ENCODE measurements at places on chromosomes 1 and 21. TPM values are rescaled to one million over a fixed set of nuclear protein-coding genes. Genes with fewer than 3 reads are reported as not detected.

DNA sequence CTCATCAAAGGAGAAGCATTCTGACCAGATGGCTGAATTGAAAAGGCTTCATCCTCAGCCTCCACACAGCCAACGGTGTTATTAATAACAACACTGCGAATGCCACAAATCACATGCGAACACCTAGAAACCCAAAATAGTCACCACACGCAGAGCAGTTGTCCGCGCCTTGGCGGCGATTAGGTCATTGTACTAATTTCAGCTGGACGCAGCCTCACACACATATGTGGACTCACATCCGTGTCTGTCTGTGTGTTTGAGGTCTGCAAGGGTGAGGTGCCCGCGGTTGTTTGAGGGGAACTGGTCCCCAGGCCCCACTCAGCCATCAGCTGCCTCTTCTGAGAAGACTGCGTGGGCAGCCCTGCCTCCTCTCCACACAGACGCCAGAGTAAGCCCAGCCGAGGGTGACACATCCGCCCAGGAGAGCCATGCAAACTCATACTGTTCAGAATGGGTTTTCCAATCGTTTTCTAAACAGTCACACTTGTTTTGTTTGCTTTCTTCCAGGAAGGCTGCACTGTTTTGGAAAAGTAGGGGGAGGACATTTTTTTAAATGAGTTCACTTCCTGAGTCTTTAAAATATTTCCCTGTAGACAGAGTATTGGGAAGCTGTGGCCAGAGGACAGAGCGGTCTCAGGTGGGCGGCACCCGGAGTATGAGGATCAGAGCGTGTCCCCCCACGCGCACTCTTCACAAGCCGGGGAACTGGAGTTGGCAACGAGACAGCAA lies 53.4 kb downstream of the TOMM20 start:
- H3K27me3 ChIP-seq: peaks cover 5% of the 10 kb centered on the region
- peak overlapping the region; percentile 64 for H3K27ac ChIP-seq
- peaks cover 17% of the 10 kb centered on the region for H3K4me1 ChIP-seq
- no peak overlapping the region for H3K4me3 ChIP-seq
- no peak for DNase-seq
- no peaks in the 10 kb centered on the region for H3K36me3 ChIP-seq

GRCh38 chr1:30872033-30872947 lies 36.3 kb downstream of the SDC3 start:
- H3K36me3 ChIP-seq: peaks cover 20% of the 10 kb centered on the region
- no peak overlapping the region for H3K27ac ChIP-seq
- DNase-seq: no peak
- H3K27me3 ChIP-seq: peaks cover 10% of the 10 kb centered on the region
- H3K4me3 ChIP-seq: no peak overlapping the region

DNA sequence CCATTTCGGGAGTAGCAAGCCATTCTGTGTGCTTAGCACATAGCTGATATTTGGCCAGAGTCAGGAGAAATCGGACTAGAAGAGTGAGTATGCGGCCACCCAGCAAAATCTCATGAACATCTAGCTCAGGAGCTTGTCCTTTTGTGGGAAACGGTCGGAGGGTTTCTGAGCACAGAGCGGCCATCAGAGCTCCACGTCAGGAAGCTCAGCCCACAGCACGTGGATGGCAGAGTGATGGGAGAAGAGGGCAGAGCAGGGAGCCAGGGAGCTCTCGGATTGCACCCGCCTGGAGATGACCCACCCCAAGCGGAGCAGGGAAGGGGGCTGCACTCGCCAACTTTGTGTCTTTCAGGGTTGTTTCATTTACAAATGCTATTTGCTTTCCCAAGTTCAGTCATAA lies 13.9 kb downstream of the RCAN3 start:
- no peaks in the 10 kb centered on the region for H3K36me3 ChIP-seq
- H3K4me3 ChIP-seq: no peak overlapping the region
- H3K27ac ChIP-seq: no peak overlapping the region
- H3K27me3 ChIP-seq: no peaks in the 10 kb centered on the region
- no peak for DNase-seq

DNA sequence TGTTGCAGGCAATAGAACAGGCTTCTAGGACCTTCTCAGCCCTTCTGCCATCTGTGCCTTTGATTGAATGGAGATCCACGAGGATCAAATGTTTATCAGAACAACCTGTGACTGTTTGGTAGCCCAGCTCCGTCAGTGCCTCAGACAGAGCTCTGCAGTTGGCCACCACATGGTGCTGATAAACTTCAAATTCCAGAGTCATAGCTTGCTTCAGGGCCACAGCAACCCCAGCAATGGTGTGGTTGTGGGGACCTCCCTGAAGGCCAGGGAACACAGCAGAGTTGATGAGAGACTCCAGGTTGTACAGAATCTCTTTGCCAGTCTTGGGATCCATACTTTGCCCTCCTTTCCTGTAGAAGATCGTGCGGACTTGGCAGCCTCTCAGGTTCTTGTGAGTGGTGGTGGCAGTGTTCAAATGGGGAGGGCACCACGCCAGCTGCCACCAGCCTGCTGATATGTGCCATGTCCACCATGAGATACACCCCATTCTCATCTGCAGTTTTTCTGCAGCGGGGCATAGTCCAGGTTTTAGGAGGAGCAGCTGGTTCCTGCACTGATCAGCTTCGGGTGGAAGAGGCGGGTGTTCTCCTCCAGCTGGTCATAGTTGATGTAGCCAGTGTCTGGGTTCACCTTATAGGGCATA lies 82.9 kb upstream of the ARTN start:
- peaks cover 3% of the 10 kb centered on the region for H3K27me3 ChIP-seq
- H3K4me3 ChIP-seq: no peak overlapping the region
- H3K36me3 ChIP-seq: no peaks in the 10 kb centered on the region
- no peaks in the 10 kb centered on the region for H3K4me1 ChIP-seq
- no peak for DNase-seq

DNA sequence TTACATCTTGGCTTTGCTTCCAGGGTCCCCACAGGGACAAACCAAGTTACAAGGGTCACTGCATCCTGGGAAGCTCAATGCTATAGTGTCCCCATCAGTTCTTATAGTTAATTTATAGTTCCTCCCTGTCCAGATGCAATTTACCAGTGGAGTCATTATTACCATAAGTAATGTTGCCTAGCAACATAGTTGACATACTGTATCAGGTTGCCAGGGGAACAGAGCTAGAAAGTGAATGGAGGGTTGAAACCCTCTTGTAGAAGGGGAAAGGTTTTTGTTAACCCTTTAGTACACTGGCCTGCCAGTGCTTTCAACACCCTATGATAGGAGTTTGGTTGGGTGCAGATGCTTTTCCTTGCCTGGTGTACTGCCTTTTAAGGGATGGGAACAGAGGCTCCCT lies 34.3 kb upstream of the TTC4 start:
- no peak overlapping the region for H3K27ac ChIP-seq
- no peaks in the 10 kb centered on the region for H3K36me3 ChIP-seq
- DNase-seq: no peak
- H3K27me3 ChIP-seq: peaks cover 8% of the 10 kb centered on the region
- H3K4me1 ChIP-seq: peaks cover 2% of the 10 kb centered on the region
- no peak overlapping the region for H3K4me3 ChIP-seq

DNA sequence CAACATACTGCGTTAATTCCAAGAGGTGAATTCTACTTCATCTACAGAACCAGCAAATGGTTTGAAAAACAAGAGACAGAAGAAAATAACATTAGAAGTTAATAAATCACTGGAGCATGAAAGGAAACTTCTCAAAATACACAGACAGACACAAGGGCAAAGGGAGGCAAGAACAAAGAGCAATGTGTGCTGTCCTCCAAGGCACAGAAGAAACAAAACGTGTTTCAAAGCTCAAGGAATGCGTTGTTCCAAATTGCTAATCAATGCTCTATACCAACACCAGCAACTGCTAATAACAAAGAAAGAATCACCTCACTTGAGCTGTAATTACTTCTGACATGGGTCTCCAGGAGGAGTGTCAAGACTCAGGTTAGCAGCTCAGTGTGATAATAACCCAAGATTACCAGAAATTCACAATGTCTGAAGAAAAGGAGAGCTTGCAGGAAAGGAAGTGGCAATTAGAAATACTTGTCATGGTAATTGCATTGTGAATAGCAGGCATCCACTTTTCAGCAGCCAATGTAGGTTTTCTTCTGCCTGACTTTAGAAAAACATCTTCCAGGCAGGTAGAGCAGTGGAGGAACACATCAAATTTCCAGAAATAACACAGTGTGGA lies 175.4 kb downstream of the SEC16B start:
- H3K36me3 ChIP-seq: no peaks in the 10 kb centered on the region
- H3K27ac ChIP-seq: no peak overlapping the region
- H3K4me1 ChIP-seq: peaks cover 2% of the 10 kb centered on the region
- no peak for DNase-seq
- no peak overlapping the region for H3K4me3 ChIP-seq
- H3K27me3 ChIP-seq: no peaks in the 10 kb centered on the region

GRCh38 chr1:41673378-41673777 lies 188.9 kb upstream of the EDN2 start:
- peak overlapping the region; percentile 32 for H3K4me3 ChIP-seq
- H3K27me3 ChIP-seq: peaks cover 21% of the 10 kb centered on the region
- H3K36me3 ChIP-seq: peaks cover 5% of the 10 kb centered on the region
- peak overlapping the region; percentile 76 for H3K27ac ChIP-seq
- peaks cover 56% of the 10 kb centered on the region for H3K4me1 ChIP-seq
- DNase-seq: no peak

DNA sequence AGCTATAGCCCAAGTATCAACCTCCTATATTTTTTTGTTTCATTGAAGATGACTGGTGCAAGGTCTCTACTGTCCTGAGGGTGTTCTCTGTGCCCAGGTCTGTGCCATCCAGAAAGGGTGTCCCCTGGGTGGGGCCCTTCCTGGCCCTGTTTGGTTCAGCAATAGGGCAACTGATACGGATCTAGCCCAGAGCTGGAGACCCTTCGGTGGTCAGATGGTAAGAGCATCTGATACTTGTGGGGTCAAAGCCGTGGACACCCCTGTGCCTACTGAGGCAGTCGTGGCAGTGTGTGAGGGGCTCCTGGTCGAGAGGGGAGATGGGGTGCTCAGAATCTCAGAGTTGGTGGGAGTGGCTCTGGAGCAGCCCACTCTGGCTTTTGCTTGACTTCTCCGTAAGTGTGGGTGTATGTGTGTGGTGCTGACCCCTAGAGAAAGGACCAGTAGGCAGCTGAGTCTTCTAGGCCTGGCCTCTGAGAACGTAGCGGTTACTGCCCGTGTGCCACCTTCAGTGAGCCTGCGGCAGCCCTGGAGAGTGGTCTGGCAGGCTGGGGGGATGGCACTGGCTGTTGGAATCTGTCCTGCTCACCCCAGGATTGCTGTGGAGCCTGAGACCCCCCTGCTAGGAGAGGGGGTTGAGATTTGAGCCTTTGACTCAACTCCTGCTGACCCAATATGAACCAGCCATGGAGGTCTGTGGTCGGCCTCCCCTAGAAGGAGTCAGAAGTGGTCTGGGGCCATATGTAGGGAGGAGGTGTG lies 2.7 kb downstream of the AMPD2 start:
- no peaks in the 10 kb centered on the region for H3K36me3 ChIP-seq
- H3K4me3 ChIP-seq: peak overlapping the region; percentile 98
- DNase-seq: no peak
- H3K27me3 ChIP-seq: peaks cover 9% of the 10 kb centered on the region
- H3K4me1 ChIP-seq: peaks cover 19% of the 10 kb centered on the region
- peak overlapping the region; percentile 64 for H3K27ac ChIP-seq

DNA sequence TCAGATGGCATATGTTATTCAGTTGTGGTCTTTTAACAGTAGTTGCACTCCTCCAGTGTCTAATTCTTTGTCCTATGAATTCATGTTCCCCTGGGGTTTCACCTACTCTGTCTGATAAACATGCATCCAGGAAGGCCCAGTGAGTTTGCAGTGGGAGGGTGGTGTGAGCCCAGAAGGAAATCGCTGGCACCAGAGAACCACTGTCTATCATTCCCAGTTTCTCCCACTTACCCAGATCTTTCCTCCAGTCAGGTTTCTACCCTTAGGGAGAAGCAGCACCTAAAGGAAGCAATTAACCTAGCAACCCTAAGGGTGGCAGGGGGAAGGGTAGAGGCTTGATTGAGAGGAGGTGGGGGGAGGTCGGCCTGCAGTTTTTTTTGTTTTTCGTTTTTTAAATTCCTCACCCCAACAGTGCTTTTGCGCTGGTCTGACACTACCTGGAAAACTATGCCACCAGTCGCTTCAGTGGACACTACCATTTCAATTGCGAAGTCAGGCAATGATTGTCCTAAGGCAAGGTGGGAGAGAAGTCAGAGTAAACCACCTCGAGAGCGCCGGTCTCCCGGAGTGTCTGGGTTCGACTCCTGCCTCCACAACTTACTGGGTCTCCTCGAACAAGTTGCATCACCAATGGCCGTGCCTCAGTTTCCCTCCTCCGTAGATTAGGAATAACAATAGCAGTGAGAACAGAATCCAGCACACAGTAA lies 766 bp upstream of the SLC44A3 start:
- H3K4me3 ChIP-seq: peak overlapping the region; percentile 95
- peaks cover 25% of the 10 kb centered on the region for H3K4me1 ChIP-seq
- H3K27ac ChIP-seq: peak overlapping the region; percentile 98
- DNase-seq: peak; percentile 40

- no peak for DNase-seq
- no peak overlapping the region for H3K4me3 ChIP-seq
- no peak overlapping the region for H3K27ac ChIP-seq
- H3K36me3 ChIP-seq: peaks cover 4% of the 10 kb centered on the region
- H3K27me3 ChIP-seq: no peaks in the 10 kb centered on the region
- H3K4me1 ChIP-seq: peaks cover 15% of the 10 kb centered on the region
These were observed 13.4 kb downstream of the ITSN1 start for GRCh38 chr21:33655588-33656221.

- H3K27ac ChIP-seq: no peak overlapping the region
- peaks cover 15% of the 10 kb centered on the region for H3K36me3 ChIP-seq
- H3K4me3 ChIP-seq: no peak overlapping the region
- no peak for DNase-seq
- peaks cover 6% of the 10 kb centered on the region for H3K4me1 ChIP-seq
- no peaks in the 10 kb centered on the region for H3K27me3 ChIP-seq
These were observed 32.3 kb downstream of the CFAP57 start for GRCh38 chr1:43204394-43204793.

- no peak overlapping the region for H3K4me3 ChIP-seq
- H3K27me3 ChIP-seq: no peaks in the 10 kb centered on the region
- no peak overlapping the region for H3K27ac ChIP-seq
- peaks cover 7% of the 10 kb centered on the region for H3K36me3 ChIP-seq
- no peak for DNase-seq
These were observed 35.9 kb downstream of the PIK3R3 start for GRCh38 chr1:46096269-46097148.

GRCh38 chr1:67896826-67897225 lies 63.6 kb upstream of the GNG12 start:
- no peak overlapping the region for H3K27ac ChIP-seq
- no peaks in the 10 kb centered on the region for H3K4me1 ChIP-seq
- DNase-seq: no peak
- no peak overlapping the region for H3K4me3 ChIP-seq
- H3K27me3 ChIP-seq: no peaks in the 10 kb centered on the region

GRCh38 chr1:7676274-7676945 lies 94.7 kb upstream of the VAMP3 start:
- H3K4me3 ChIP-seq: no peak overlapping the region
- no peak for DNase-seq
- peaks cover 3% of the 10 kb centered on the region for H3K4me1 ChIP-seq
- H3K27ac ChIP-seq: no peak overlapping the region

GRCh38 chr1:24070821-24071393 lies 41.0 kb downstream of the MYOM3 start:
- H3K4me3 ChIP-seq: peak overlapping the region; percentile 6
- H3K27me3 ChIP-seq: peaks cover 2% of the 10 kb centered on the region
- peak; percentile 78 for DNase-seq
- H3K4me1 ChIP-seq: peaks cover 1% of the 10 kb centered on the region

OVAAL gene
- not detected for total RNA-seq

VCAM1 gene
- total RNA-seq: 0.98 TPM

TDRD10 gene
- not detected for total RNA-seq

C1QTNF12 gene
- 9.1 TPM for total RNA-seq

CENPF gene
- total RNA-seq: 29.3 TPM

BRINP2 gene
- 1.7 TPM for total RNA-seq

GNG5 gene
- 101 TPM for total RNA-seq

OR2L13 gene
- total RNA-seq: not detected

CD34 gene
- 0.20 TPM for total RNA-seq
